Activated CD8-positive, alpha-beta T cell treated with anti-CD3 and anti-CD28 coated beads, Interleukin-2, amount 10 ng/mL, durations not matched to agents 7 days and 5 days (primary cell): ENCODE measurements at places on chromosomes 4 and X.

DNA sequence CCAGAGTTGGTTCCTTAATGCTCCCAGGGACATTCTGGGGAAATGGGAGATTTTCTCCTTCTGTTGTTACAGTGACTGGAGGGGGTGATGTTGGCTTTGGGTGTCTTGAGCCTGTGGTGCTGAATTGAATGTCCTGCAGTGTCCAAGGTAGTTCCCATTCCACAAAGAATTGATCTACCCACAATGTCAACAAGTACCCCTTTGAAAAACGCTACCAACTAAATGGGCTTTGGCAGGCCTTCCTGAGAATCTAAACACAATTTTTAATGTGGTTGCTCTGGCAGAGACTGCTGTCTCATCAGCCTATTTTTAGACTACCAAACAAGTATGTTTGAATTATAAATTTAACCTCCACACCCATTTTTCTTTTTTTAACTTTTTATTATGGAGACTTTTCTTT, 69.4 kb downstream of the CCKAR start:
- DNase-seq: no peak

DNA sequence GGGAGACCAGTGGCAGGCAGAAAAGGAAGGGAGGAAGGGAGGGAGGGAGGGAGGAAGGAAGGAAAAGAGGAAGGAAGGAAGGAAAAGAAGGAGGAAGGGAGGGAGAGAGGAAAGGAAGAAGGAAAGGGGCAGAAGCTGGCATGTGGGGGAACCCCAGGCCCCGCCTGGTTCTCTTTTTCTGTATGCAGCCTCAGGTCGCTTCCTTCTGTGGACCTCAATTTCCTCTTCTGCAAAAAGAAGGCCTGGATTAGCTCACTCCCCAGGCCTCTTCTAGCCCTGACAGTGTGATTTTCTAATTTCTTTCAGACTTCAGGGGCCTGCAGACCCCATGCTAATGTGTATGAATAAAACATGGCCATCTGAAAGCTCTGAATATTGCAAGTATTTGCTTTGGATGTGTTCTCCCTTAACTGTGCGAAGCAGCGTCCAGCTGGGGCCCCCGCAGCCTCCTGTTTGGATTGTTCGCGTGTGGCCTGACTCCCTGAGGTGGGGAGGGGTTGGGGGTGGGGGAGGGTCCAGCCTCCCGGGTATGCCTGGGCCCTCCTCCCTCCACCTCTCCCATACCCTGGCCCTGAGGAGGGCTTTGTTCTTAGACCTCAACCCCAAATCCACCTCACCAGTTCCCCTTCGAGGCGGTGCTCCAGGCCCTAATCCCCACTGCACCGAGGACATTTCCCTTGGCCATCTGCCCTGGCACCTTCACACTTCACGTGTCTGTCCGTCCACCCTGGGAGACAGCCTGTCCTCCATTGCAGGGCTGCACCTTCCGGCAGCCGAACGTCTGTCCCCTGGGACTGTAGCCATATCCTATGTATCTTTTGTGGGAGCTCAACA, 199.9 kb upstream of the ATP6AP2 start:
- DNase-seq: no peak

DNA sequence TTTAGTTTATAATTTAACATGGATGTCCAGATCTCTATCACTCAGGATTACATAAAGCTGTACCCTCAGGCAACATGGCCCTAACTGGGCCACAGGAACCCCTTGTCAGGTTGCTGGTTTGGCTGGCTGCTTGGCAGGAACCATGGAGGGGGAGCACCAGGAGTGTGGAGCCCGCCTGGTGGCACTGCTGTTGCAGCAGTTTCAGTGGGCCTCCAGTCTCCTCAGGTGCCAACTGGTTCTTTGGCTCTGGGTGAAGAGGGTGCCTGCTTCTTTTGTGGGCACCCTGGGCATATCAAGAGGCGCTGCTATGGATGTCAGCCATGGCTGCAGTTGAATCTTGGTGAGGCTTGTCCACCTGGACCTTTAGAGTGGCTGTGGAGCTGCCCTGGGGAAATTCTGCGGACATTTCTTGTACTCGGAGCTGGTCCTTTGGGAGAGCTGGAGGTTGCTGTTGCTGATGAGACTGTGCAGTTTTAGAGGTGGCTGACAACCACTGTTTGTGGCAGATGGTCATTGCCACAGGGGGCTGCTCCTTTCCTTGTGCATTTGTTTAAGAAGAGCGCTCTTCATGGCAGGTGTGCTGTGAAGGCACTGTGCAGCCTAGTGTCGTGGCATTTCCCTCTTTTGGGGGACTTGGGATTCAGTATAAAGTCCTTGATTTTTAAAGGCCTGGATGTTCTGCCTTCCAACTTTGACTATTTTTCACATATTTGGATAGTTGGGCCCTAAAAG, 10.3 kb upstream of the SMIM14 start:
- no peak for DNase-seq

DNA sequence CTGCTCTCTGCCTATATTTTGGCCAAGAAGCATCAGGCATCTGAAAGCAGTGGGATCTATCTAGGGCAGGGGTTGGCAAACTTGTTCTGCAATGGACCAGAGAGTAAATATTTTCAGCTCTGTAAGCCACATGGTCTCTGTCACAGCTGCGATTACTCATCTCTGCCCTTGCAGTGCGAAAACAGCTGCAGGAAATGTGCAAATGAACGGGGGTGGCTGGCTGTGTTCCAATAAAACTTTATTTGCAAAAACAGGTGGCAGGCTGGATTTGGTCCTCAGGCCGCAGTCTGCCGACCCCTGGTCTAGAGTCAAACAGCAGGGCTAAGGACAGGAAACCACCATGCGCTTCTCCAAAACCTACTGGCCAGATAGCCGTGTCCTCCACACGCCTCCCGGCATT, 48.6 kb downstream of the ACOX3 start:
- DNase-seq: no peak

DNA sequence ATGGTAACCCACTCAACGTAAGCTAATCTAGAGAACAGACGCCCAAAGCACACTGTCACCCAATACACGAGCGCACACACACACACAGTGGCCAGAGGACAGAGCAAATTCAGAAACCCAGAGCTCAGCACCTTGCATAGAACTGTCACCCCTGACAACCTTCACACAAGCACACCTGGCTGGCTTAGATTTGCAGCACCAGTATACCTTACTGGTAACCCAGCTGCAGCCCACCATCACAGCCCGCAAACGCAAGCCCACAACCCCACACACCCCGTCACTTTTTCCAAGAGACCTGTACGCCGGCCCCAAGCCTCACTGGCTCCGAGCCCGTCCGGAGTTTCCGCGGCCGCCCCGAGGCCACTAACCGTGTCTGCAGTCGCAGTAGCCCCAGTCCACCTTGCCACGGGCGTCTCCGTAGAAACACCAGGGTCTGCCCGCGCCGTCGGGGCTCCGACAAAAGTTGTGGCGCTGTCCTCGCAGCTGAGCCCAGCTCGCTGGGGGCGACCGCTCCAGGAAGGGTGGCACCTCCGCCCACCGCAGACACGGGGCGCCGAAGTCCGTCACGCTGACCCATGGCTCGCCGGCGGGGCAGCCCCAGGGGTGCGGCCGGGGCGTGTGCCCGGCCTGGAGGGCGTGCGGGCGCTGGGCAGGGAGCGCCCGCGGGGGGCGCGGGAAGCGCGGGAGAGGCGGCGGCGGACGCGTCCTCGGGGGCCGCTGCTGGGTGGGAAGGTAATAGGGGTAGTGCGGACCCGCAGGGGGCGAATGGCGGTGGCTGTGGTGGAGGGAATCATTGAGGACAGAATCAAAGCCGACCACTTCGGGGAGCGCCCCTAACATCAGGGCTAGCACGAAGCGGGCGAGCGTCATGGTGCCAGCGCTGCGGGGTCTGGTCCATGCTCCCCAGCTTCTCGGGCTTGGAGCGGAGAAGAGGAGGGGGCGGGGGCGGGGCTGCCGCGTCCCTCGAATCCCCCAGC, 664 bp downstream of the PRSS12 start:
- peak; percentile 20 for DNase-seq

- no peak for DNase-seq
Measured at GRCh38 chr4:10925996-10926395, 241.4 kb upstream of the CLNK start.

DNA sequence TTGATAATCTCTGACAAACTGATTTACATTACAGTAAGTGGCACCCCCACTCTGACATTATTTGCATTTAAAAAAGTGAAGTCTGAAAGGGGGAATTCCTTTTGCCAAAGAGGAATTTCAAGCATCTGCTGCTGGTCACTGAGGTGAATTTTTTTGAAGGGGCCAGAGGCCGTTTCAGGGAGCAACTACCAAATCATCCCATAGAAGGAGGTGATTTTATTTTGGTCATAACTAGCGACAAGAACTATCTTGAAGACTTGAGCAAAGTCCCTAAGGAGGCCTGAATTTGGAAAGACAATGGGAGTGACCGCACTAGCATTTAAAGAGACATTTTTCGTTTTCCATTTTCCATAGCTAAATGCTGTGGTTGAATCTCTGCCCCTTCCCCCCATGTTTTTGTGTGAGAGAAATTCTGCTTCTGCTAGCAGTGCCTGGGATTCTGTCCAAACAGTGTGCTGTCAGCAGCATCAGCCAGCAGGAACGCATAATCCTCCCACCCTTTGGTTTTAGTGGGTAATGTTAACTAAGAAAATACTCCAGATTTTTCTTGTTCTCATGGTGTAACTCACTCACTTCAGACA, 110.1 kb upstream of the MED14 start:
- DNase-seq: no peak

DNA sequence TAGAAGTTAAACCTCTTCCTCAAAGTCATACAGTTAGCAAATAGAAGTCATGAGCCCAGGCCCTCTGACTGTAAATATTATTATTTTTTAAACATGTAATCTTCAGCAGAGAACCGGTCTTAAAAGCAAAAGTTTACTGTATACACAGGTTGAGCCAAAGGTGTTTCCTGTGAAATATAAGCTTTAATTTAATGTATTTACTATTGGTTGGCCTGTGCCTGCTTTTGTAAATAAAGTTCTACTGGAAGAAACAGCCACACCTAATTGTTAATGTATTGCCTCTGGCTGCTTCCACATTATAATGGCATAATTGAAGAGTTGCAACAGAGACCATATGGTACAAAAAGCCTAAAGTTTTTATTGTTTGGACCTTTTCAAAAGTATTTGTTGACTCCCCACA, 61.0 kb upstream of the PRDM8 start:
- DNase-seq: no peak

- DNase-seq: peak; percentile 28
Measured at GRCh38 chrX:119398974-119399771, at the start of gene SLC25A43. Gene SLC25A43 (plus strand): TSS chrX:119399336. CDS start chrX:119399404, 68 bp downstream.

DNA sequence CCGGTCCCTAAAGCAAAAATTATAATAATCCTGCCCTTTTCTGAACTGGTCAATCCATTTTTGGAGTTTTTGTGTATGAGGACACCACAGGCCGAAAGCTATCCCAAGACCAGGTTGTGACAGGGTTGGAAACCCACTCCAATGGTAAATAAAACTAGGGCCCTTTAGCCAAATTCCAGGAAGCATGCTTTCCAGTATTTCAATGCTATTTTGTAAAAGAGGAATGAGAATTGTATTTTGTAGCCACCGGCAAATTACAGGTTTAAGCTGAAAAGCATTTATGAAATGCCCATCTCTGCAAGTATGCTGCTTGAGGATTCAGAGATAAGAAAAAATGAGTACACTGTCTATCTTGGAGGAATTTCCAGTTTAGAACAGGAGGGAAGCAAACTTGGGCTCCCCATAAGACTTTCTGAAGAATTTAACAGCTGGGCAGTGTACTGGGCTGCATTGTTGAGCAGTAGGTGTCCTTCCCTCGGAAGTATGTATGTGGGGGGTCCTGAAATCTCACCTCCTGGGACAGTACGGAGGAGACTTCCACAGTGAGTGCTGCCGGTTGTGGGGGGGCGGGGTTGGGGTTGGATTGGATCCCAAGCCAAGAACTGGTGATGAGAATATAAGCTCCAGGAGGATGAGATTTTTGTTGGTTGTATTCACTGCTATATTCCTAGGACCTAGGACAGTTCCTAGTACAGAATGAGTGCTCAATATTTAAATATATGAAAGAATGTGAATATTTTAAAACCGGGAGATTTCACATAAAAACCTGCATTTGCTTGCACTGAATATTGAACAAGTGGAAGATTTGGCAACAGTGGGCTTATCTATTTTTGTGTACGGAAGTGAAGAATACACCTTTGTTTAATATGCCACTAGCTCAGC, 26.8 kb downstream of the OCIAD2 start:
- no peak for DNase-seq

GRCh38 chr4:77158487-77158861, 1.5 kb downstream of the CCNG2 start:
- DNase-seq: no peak

- DNase-seq: no peak
Measured at GRCh38 chr4:39383690-39384089, 17.5 kb upstream of the RFC1 start.

- no peak for DNase-seq
Measured at GRCh38 chr4:73005514-73005913, 64.0 kb downstream of the COX18 start.

DNA sequence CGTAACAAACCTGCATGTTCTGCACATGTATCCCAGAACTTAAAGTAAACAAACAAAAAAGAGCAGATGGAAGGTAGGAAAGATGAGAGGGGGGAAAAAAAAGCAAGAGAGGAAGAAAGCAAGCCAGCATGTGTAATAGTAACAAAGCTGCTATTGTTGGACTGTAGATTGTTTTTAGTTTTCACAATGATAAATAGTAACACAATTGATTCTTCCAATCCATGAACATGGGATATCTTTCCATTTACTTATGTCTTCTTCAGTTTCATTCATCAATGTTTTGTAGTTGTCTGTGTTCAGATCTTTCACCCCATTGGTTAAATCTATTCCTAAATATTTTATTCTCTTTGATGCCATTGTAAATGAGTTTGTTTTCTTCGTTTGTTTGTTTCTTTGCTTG, 85.0 kb upstream of the TBC1D9 start:
- DNase-seq: no peak

DNA sequence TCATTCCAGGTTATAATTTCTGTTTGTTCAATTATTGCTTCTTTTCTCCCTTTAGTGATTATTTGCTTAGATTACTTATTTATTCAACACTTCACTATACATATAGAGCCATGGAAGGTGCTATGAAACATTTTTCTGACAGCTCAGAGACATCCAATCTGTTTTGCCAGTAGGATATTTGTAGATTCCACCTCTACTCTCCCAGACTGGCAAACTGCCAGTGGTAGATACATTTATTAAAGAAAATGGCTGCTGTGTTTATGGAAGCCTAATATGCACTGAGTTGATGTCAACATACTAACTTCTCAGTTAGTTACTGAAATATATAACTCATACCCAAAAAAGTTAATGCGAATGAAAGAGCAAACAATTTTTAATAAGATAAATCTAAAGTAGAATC, 348.6 kb downstream of the TRAM1L1 start:
- no peak for DNase-seq

GRCh38 chr4:42197341-42197740, 44.9 kb upstream of the BEND4 start:
- no peak for DNase-seq

DNA sequence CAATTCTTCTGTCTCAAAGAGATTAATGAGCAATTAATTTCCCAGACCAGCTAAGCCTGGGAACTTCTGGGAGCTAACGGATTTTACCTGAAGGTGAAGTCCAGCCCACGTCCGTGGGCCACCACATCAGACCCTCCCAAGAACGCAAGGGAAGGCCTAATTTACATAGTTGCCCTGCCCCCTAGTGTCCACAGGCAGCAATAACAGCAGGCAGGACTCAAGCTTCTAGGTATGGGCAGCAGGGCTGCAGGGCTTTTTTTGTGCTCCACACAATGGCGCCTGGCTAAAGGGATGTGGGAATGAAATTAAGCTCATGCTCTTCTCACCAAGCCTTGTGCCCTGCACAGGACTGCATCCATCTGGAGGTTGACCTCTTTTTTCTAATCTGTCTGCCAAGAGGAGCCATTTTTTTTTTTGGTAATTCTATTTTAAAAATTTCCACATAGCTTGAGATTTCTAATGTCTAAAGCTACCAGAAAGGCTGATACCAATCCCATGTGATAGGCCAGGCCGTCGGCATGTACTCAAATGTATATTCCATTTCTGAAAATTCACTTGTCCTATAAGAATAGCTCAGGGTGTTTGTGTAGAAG, 111.9 kb upstream of the TMEM164 start:
- peak; percentile 53 for DNase-seq
